ENCODE measurements at places on chromosomes 1 and 21.

DNA sequence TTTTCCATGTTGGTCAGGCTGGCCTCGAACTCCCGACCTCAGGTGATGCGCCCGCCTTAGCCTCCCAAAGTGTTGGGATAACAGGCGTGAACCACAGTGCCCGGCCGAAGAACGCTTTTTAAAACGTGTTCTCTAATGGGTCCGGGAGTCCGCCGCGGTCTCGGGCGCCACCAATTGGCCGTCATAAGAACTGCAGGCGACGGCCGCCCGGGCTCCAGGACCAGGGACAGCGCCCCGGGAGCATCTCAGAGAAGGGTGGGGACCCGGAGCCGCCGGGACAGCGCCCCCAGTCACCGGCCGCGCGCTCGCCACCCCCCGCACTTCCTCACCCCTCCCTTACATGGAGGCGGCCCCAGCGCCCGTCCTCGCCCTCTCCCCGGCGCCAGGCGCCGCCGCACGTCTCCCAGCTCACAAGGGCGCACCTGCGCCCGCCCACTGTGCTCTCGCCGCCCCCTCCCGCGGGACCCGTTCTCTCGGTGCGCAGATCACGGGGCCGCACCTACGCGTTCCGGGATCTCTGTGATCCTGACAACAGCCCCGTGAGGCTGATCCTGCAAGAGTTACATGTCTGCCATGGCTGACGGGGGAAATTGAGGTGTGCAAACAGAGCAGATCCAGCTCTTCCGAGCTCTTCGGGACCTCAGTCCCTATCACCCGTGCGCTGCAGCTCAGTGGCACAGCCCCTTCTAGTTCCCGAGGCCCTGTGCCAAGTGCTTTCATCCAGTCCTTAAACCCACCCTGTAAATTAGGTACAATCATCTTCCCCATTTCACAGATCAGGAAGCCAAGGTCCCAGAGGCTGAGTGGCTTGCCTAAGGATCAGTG lies 9.8 kb downstream of the RAP1GAP start:
- peak; percentile 59 for DNase-seq

DNA sequence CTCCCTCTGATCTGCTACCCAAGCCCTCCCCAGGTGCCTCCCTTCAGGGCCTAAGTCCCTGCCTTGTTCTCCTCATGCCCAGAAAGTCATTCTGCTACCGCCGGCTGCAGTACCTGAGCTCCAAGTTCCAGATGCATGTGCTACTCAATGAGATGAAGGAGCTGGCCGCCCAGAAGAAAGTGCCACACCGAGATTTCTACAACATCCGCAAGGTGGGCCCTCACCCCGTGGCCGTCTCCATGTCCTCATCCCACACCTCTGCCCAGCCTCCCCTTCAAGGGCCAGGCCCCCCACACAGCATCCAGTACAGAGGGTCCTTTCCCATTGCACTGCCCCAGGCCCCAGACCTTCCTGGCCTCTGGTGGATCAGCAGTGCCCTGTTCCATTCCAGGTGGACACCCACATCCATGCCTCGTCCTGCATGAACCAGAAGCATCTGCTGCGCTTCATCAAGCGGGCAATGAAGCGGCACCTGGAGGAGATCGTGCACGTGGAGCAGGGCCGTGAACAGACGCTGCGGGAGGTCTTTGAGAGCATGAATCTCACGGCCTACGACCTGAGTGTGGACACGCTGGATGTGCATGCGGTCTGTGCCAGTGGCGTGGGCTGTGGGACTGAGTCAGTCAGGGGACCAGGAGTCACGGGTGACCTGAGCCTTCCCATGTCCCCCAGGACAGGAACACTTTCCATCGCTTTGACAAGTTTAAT lies 8.2 kb downstream of the AMPD2 start:
- DNase-seq: no peak

GRCh38 chr1:184825571-184825970 lies 70.9 kb upstream of the EDEM3 start:
- no peak for DNase-seq

DNA sequence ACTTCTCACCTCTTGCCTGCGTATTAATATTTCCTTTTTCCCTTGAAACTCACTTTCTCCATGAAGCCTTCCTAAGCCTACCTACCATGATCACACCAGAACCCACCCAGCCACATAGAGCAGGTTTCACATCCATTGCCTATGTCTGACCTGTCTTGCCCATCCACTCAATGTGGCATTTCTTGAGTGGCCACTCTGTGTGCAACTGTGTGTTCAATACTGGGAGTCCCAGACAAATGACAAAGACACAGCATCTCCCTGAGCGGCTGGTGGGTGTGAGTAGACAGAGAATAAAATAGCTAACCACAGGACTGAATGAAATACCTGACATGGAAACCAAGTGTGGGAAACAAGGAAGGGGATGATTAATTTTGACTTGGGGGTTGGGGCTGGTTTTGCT lies 3.1 kb downstream of the PTGFRN start:
- no peak for DNase-seq

DNA sequence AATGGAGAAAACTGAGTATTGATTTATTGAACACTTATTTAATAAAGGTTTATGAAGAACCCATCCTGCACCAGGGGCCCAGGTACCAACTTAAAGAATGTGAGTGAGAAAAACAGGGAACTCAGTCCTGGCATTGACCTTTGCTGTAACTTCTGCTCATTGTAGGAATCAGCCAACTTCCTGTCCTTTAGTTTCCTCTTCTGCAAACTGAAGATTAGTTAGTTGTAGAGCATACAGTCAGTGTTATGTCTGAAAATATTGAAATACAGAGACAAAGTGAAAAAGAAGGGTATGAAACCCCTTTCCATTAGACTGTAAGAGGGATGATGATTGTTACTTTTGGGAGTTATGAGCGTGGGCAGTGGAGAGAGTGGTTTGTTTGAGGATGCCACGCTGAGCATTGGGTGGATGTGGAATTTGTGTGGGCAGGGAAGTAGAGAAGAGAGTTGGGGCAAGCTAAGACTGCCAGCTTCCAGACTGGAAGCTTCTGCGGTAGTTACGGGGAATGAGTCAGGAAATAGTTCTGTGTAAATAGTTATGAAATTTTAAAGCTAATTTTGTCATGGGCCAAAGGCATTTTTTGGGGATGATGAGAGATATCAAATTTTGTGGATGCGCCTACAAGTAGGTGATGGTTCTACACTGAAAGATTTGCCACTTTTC lies 89.2 kb downstream of the GPR88 start:
- DNase-seq: no peak

- no peak for DNase-seq
Measured at GRCh38 chr1:48499211-48499735, 27.3 kb upstream of the SPATA6 start.

GRCh38 chr1:159408862-159409400 lies 23.1 kb upstream of the OR10J4 start:
- no peak for DNase-seq

GRCh38 chr1:83889707-83890106 lies 109.2 kb downstream of the TTLL7 start:
- DNase-seq: no peak

DNA sequence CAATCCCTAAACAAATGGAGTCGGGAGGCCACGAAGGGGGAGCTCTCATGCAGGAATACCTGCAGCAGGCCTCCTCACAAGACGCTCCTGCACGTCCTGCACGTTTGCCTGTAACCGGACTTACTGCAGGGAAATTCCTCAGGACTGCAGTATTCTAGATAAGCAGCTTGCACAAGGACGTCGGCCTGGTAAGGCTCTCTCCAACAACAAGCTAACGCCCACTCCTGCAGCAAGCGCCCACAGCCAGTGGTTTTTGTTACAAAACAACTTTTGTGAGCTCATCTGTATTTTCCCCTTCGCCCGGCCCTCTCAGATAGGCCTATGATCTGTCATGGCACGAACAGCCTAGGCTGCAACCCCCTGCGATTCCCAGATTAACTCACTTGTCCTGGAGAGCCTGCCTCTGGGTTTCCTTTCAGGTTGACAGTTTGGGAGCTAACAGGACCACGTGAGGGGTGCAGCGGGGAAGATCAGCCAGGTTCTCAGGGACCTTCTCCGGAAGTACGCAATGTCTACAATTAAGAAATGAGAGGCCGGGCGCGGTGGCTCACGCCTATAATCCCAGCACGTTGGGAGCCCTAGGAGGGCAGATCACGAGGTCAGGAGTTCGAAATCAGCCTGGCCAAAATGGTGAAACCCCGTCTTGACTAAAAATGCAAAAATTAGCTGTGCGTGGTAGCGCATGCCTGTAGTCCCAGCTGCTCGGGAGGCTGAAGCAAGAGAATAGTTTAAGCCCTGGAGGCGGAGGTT lies 921 bp upstream of the MIB2 start:
- DNase-seq: peak; percentile 49

- DNase-seq: no peak
Measured at GRCh38 chr1:214213136-214213535, 67.8 kb upstream of the SMYD2 start.

- peak; percentile 60 for DNase-seq
Measured at GRCh38 chr1:171841050-171841910, at the start of gene DNM3. DNM3 (plus strand) TSS chr1:171841498; CDS start chr1:171841657, 159 bp downstream.

DNA sequence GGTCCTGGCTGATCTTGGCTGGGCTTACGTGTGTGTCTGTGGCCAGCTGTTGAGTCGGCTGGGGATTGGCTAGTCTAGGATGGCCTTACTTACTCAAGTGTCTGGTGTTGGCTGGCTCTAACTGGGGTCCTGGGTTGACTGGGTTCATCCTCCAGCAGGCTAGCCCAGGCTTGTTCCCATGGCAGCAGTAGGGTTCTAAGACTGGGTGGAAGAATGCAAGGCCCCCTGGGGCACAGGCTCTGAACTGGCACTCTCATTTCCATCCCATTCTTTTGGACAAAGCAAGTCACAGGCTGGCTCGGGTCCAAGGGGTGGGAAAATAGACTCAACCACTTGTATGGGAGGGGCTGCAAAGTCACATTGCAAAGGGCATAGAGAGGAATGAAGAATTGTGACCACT lies 7.9 kb upstream of the OPRD1 start:
- DNase-seq: no peak

DNA sequence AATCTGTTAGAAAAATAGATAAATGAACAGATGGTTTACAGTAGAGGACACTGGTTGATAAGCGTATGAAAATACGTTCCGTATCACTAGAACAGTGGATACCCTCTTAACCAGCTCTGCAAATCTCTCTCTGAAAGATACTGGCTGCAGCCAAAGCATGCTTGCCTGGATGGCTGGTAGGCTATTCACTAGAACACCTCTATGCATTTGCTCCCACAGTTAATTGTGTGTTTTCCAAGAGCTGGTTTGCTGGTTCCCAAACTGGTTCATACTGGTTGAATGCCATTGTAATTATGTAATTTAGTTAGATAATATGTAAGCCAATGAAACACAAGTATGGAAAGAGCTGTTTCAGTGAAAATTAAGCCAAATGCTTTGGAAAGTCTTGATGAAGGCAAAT lies 126.6 kb downstream of the C1orf21 start:
- DNase-seq: no peak

DNA sequence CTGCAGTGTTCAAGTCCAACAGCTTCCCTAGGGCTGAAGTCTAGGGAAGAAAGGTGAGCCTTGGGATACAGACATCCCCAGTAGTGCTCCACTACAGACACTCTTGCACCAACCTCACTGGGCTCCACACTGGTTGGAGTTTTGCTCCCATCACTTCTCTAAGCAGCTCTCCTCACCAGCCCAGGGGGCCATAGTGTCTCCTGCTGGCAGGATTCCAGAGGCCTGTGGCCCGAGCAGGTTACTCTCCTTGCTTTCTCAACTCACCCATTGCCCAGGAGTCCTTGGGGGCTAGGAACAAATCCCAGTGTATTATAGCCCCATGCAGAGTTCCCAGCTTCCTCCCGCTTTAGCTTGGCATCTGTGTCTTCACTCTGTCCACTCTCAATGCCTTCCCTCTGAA lies 52.8 kb downstream of the IFI44 start:
- DNase-seq: no peak

DNA sequence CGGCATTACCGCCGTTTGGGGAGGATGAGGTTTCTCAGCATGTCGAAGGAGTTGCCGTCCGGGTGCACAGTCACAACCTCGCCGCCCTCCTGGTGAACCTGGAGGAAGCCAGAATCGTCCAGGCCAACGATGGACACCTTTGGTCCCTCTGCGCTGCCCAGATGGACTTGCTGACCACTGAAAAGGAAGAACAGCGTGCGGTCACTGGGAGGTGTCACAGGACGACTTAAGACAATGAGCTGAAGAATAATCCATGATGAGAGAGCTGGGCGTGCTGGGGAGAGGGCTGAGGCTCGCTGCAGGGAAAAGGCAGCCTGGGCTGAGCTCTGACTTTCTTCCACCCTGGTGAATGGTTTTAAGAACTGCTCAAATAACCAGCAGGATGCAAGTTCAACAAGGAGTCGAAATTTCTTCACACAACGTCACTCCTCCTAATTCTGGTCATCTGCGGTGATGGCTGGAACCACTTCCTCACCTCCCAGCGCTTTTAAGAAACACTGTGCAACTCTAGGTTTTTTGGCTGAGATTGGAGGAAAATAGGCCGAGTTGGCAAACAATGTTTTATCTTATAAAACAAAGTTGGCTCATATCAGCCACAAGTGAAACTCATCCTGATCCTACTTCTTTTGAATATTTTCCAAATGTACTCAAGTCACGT lies 55.5 kb downstream of the SIM2 start:
- DNase-seq: no peak

GRCh38 chr1:44689447-44689765 lies 14.9 kb downstream of the ARMH1 start:
- DNase-seq: no peak

DNA sequence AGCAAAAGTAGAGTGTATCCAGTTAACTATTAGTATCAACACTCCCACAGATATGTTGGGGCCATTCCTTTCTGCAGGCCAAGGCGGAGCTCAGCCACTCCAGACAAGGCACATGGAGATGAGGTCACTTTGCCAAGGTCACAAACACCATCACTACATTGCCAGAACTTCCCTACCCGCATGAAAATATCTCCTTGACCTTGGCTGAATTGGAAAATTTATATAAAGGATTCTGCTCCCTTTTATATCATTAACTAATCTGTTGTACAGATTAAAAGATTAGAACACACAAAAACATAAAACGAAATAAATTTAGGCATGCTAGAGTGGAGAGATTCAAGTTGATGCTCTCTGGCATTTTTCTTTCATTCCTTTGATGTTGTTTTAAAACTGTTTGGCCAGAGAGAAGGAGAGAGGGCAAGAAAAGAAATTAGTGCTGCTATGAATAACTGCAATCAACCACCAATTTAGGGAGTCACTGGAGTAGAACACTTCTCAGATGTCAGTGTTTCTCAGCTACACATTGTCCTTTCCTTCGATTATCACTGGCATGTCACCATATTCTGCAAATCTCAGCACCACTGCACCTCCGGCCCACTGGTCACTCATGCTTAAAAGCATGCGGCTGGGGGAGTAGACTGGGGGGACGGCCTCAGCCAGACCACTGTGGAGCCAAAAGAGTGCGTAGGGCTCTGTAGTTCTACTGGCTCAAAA lies 78.7 kb upstream of the ATP1B1 start:
- no peak for DNase-seq

GRCh38 chr1:16927256-16927655 lies 5.5 kb downstream of the CROCC start:
- DNase-seq: no peak
